Central memory CD8-positive, alpha-beta T cell (primary cell): ENCODE measurements at places on chromosomes 4 and X.

- no peak for DNase-seq
Measured at GRCh38 chrX:132677233-132677716, 188.4 kb upstream of the MBNL3 start.

DNA sequence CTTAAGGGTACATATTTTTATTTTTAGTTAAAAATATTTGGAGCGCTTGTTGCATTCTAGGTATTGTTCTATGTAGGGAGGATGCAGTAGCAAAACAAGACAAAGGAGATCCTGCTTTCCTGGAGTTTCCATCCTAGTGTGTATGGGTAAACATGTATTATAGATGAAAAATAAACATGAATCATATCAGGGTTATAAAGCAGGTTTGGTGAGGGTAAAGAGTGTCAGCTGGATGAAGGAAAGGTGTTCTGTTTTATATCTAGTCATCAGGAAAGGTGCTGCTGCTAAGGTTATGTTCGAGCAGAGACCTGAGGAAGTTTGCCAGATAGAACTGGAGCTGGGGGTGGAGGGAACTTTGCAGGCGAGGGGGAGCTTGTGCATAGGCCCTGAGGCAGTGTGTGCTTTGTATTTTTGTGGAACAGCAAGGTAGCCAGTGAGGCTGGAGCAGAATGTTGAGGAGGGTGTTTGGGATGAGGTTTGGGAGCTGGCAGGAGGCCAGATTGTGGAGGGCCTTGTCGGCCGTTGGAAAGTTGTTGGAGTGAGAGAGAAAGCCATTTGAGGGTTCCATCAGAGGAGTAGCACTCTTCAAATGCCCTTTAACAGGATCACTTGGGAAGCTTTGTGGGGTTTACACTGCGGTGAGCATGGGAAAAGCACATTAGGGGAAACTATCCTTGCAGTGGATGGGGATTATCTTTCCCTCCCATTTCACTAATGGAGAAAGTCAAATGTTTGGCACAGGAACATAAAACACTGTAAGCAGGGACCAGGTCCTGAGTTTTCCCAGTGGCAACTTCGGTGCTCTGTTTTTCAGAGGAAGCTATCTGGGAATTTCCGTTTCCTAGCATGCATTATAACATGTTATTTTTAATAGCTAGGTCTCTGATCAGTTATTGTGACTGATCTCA, 35.9 kb downstream of the AFF1 start:
- no peak for DNase-seq

DNA sequence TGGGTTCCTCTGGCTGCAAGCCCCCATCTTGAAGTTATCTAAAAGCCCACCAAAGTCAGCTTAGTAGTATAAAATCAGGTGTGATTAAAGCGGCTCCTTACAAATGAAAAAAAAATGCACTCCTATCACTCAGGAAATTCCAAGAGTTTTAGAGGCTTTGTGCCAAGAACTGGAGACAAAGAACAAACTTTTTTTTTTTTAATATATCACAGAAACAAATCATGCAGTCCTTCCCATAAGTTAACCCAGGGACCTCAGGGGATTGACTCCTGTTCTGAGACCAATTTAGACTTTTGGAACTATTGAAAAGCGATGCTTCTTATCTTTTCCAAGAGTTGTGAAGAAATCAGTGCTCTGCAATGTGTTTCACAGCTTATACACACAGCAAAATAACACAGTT, 53.6 kb downstream of the HHIP start:
- DNase-seq = no peak

- no peak for DNase-seq
Measured at GRCh38 chrX:96379951-96380350, 304.7 kb upstream of the DIAPH2 start.

DNA sequence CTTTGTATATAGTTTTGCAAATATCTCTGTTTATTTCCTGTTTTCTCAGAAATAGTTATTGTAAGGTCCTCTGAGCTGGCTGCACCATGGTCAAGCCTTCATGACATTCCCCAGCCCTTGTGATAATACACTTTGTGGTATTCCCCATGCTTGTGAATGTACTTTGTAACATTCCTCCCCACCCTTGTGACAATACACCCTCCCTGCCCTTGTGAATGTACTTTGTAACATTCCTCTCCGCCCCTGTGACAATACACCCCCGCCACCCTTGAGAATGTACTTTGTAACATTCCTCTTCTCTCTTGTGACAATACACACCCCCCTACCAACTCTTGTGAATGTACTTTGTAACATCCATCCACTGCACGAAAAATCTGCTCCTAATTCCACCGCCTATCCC, 530.7 kb downstream of the CENPC start:
- DNase-seq = no peak

DNA sequence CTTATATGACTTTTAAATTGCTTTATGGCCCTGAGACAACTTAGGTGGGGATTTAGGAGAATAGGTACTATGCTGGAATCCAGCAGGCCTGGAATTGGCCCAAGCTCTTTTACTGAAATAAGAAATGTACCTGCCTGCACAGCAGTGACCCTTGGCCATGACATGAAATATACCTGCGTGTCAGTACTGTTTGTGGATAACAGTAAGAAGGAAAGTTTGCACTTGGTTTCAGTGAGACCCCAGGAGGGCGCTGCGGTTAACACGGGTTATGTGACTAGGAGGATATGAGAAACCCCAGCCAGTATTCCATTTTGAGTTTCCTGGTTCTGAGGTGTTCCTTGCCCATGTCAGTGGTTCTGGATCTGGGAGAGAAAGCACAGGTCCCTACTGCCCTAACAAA, 5.3 kb downstream of the MTM1 start:
- DNase-seq = no peak

GRCh38 chr4:118344801-118345200, 8.0 kb downstream of the PRSS12 start:
- no peak for DNase-seq

- no peak for DNase-seq
Measured at GRCh38 chrX:20861113-20861512, 513.1 kb upstream of the CNKSR2 start.

GRCh38 chr4:153238135-153238919, 34.1 kb downstream of the TRIM2 start:
- DNase-seq = no peak

DNA sequence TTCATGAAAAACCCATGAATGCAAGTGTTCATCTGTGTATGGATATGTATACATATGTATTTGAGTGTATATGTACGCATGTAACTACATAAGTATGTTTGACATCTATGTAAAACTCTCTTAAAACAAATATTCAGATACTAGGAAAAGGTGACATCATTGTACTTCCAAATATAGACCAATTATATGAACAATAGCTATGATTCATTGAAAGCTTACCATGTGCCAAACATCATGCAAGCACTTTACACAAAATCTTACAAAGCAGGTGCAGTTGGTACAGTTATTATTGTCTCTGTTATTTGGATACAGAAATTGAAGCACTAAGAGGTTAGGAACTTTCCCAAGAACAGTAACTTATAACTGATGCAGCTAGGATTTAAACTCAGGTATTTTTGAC, 21.4 kb downstream of the MAGEB17 start:
- no peak for DNase-seq

- DNase-seq = no peak
Measured at GRCh38 chr4:159401791-159402380, 299.0 kb downstream of the RAPGEF2 start.

DNA sequence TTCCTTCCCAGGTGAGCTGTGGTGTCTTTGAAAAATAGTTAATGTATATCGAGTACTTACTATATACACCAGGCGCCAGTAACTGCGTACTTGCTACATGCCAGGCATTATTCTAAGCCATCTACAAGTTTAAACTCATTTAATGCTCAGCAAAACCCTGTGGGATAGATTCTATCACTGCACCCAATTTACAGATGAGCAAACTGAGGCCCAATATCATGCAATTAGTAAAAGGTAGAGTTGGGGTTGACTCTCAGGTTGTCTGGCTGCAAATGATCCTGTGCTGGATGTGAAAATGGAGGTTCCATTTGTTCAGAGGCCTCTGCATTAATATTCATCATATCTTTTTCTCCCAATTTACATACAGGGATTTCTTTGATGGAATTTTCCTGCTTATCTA, 17.6 kb downstream of the NKX3-2 start:
- no peak for DNase-seq

- DNase-seq = no peak
Measured at GRCh38 chrX:110920991-110921390, 125.4 kb upstream of the CHRDL1 start.

DNA sequence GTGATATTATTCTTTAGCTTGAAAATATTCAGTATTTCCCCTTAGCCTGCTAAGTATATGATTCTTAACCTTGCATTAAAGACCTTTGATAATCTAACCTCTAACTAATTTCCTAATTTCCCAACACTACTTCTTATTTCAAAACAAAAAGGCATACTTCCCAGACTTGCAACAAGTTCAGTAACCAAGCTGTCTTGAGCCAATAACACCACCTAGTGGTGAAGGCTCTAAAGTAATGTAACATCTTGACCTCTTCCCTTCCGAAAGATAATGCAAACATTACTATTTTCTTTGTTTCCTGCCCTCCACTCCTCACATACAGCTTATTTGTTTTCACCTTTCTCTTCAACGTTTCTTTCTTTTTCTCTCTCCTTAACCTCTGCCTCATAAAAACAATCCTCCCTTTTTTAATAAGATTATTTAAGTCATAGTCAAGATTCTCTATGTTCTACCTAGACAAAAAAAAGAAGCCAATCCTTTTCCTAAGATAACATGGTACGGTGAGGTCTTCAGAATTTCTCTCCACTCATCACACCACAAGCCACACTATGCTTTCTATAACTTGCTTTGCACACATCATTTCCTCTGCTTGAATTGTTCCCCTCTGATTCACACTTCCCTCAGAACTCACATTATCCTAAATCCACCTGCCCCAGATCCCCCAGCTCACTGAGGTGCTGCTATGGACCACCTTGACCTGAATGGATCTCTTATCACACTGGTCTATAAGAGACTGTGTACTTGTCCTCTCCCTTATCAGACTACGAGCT, 3.5 kb downstream of the FAT1 start:
- no peak for DNase-seq

GRCh38 chrX:108331126-108331909, 106.9 kb downstream of the COL4A6 start:
- no peak for DNase-seq

DNA sequence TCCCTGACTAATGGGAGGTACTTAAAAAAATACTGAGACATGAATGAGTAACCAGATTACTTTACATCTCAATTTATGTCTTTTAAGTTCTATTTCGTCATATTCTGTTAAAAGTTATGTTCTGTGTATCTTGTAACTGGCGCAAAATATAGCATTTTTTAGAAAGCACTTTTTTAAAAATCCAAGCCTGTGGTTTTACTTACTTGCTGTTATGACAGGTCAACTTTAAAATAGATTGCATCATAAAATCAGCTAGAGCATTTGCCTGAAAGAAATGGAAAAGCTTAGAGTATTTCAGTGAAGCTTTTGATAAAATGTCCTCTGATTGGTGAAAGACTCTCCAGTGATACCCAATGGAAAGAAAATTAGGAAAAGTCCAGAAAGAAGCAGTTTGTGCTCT, 1892.3 kb upstream of the TENM3 start:
- no peak for DNase-seq

DNA sequence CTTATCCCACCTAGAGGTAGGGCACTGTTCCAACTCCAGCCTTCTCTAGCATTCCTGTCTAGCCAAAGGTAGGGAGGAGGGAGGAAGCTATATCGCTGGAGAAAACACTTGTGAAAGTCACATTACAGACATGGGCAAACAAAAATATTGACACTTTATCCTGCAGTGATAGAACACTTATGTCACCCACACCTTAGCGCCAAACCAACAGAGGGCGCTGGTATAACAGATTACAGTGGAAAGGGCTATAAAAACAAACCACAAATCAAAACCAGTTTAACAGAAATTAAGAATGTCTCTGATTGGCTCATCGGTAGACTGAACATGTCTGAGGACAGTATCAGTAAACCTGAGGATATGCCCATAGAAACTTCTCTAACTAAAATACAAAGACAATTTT, 451.3 kb downstream of the TLL1 start:
- DNase-seq = no peak

DNA sequence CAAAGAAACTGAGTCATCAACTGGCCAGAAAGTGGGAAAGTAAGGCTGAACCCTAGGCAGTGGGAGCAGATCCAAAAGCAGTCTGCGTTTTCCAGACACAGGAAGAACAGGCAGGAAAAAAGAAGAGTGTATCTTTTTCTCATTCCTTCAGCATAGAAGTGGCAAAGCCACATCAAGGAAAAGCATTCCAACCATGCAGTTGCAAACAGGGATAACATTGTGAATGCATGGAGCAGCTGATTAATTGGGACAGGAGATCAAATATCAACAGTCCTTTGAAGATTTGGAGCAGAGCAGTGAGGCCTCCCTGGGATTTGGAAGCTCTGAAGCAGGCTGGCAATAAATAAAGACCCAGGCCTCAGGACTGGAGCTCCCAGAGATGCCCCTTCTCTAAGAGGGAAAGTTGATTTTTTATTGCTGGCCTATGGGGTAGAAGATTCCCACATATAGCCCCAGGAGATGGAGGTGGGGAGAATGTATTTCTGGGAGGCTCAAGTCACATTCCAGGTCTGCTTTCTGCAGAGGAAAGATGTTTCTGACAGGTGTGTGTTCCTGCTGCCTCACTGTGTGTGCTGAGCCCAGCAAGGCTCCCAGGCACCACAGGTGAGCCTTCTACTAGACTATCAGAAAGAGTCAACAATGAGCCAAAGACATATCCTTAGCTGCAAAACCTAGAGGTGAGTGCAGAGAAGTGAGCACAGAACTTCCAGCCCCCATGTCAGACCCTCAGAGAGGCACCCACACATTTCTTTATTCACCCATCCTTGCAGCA, 222.5 kb downstream of the RAB28 start:
- DNase-seq = no peak

- DNase-seq = no peak
Measured at GRCh38 chr4:140707325-140707724, 48.9 kb downstream of the TBC1D9 start.

DNA sequence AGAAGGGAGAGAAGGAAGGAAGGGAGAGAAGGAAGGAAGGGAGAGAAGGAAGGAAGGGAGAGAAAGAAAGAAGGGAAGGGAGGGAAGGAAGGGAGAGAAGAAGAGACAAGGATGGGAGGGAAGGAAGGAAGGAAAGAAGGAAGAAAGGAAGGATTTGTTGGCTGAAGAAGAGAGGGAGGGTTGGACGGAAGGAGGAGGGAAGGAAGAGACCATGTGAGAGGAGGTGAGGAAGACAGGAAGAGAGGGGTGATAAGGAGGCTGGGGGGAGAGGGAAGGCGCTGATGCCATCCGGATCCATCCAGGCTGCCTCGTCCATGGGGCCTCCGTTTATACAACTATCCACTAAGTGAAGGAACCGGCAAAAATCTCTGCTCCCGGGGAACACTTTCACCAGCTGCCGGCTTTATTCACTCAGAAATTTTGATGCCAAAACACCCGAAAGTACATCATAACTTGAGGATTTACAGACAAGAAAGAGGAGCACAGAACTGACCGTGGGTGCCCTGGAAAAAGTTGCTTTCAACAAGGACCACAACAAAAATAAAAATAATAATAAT, 14.9 kb downstream of the DHRSX start:
- no peak for DNase-seq

DNA sequence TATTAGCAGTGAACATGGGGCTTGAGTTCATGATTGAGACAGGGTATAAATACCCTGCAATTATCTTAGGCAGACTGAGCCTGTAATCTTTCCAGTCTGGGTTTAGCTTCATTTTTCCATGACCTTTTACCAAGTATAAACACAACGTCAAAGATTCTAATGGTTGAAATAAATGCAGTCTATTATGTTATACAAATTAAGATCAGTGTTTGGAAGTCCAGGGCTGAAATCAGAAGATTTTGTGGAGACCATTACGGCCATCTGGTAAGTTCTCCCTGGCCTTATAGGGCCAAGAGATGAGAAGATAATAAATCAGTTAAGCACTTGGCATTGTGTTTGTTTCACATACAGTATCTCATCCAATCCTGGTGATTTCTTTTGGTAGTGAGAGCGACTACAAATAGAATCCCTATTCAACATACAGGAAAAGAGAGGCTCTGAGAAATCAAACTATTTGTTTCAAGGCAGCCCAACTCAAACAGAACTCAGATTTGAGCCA, 425.8 kb downstream of the PACRGL start:
- no peak for DNase-seq
